SJCRH30 (cell line): ENCODE measurements at places on chromosomes 1 and 21.

DNA sequence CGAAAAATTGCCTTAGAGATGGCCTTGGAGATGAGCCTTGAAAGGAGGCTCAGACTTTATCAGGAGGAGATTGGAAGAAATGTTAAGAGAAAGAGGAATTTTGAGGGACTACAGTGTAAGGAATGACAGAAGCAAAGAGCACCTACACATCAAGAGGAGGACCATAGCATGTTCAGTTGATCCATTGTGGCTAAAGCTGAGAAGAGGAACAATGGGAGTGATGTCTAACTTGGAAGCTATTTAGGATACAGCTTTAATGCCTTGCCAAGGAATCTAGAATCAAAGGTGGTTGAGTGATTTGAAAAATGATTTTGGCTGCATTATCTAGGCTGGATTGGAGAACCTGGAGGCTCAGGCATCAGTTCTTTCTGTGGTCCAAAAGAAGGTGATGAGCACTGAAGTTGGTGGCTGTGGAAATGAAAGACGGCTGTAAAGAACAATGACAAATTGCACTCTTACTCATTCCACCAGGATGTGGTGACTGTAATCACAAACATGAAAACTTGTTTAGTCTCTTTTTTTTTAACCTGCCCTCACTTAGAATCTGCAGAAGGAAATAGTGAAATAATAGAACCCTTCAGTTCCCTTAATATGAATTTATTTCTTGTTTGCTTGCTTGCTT is 11.3 kb downstream of the FAM20B start:
- H3K27me3 ChIP-seq: no peaks in the 10 kb centered on the region
- H3K4me1 ChIP-seq: peaks cover 8% of the 10 kb centered on the region
- H3K36me3 ChIP-seq: no peaks in the 10 kb centered on the region

DNA sequence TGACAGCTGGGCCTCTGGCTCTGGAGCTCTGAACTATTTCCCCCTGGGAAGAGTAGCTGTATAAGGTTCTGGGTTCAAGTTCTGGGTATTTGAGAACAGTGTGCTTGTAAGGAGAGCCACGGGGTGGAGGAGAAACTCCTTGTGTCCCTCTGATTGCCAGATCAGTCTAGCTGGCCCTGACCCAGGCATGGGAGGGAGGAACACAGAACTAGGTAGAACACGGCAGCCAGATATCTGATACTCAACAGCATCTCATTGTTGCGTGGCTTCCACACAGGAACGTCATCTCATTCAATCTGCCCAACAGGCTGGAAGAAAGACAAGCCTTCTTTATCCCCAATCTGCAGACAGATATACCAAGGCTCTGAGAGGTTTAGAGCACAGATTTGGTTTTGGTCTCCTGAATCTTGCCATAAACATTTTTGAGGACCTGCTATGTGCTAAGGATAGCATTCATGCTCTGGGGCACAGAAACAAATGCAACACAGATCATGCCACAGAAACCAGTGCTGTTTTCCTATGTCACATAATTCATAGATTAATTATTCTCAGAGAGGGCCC is 83.8 kb downstream of the PLXNA2 start:
- no peak overlapping the region for H3K4me3 ChIP-seq
- H3K27ac ChIP-seq: no peak overlapping the region
- H3K27me3 ChIP-seq: no peaks in the 10 kb centered on the region
- peaks cover 29% of the 10 kb centered on the region for H3K4me1 ChIP-seq
- no peaks in the 10 kb centered on the region for H3K36me3 ChIP-seq
- DNase-seq: no peak

- no peaks in the 10 kb centered on the region for H3K27me3 ChIP-seq
- no peak overlapping the region for H3K4me3 ChIP-seq
- no peak for DNase-seq
- no peaks in the 10 kb centered on the region for H3K36me3 ChIP-seq
- H3K4me1 ChIP-seq: peaks cover 5% of the 10 kb centered on the region; the same call in 1 of the 2 replicates
Observed at GRCh38 chr1:2384941-2385481, 6.3 kb downstream of the MORN1 start.

DNA sequence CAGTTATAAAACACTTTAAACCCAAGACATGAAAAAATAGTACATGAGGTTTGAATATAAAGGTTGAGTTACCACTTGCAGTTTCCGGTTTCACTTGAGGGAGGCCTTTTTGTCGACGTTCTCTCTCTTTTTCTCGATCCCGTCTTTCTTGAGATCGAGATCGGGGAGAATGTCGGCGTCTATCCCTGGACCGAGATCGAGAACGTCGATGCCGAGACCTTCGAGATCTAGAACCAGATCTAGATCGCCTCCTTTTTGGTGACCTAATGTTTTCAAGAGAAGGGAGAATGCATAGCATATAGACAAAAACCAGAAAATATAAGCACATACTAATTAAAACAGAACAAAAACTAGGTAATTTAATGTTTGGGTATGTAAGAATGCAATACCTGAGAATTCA is 33.7 kb downstream of the SOD1 start:
- H3K4me3 ChIP-seq: no peak overlapping the region
- H3K36me3 ChIP-seq: peaks cover 93% of the 10 kb centered on the region
- H3K27ac ChIP-seq: no peak overlapping the region
- no peak for DNase-seq
- H3K4me1 ChIP-seq: no peaks in the 10 kb centered on the region
- no peaks in the 10 kb centered on the region for H3K27me3 ChIP-seq

- no peaks in the 10 kb centered on the region for H3K27me3 ChIP-seq
- no peak for DNase-seq
- no peak overlapping the region for H3K27ac ChIP-seq
- H3K36me3 ChIP-seq: no peaks in the 10 kb centered on the region
Observed at GRCh38 chr1:245458234-245458633, 303.4 kb downstream of the KIF26B start.

GRCh38 chr1:160731990-160732389 is 7.1 kb upstream of the SLAMF7 start:
- H3K4me3 ChIP-seq: no peak overlapping the region
- DNase-seq: no peak

DNA sequence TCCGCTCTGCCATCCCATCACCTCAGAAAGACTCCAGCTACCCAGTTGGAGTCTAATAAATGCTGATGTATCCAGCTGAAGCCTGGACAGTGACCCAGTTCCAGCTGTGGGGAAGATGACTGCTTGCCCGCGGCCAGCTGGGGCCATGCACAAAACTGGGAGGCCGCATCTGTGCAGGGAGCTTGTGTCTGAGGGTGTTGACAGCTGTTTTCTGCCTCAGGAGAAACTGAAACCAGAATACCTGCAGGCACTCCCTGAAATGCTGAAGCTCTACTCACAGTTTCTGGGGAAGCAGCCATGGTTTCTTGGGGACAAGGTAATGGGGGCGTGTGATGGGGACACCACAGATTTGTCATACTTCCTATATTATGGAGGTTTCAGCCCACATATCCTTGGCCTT is 3.2 kb downstream of the GSTM2 start:
- H3K27me3 ChIP-seq: no peaks in the 10 kb centered on the region
- no peak overlapping the region for H3K27ac ChIP-seq
- peak; percentile 1 for DNase-seq
- H3K4me3 ChIP-seq: no peak overlapping the region
- H3K36me3 ChIP-seq: no peaks in the 10 kb centered on the region
- peaks cover 5% of the 10 kb centered on the region; the same call in 1 of the 2 replicates for H3K4me1 ChIP-seq
